ENCODE measurements at places on chromosomes 16 and 17.
A peak's percentile ranks its signal among the peaks of the same experiment; 100 is the strongest.

- DNase-seq, result no peak
These were observed 32.5 kb downstream of the NMT1 start for GRCh38 chr17:45093444-45094110.

DNA sequence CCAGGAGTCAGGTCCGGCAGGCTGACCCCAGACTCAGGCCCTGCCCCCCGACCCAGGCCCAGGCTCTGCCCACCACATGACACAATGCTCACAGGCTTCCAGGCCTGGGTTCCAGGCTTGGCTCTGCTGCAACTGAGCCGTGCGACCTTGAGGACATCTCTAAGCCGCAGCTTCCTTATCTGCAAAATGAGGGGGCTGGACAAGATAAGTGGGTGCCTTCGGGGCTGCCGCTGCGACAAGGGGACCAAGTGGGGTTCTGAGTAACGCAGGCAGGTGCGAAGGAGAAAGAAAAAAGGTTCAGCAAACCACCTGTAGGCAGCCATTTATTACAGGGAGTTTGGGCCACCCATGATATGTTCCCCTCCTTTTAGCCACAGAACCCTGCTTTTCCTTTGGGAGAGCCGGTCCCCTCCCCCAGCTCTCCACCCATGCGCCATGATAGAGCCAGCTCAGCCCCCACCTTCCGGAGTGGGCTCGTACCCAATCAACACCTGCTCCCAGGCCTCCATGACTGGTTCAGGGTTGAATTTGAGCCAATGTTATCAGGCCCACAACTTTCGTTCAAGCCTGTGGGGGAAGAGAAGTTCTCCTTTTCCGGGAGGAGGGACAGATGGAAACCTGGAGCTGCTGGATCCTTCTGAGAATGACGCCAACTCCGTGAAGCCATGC lies 38.2 kb downstream of the RTN4RL1 start:
- DNase-seq, result no peak

GRCh38 chr16:23597003-23597756 lies 1.1 kb upstream of the NDUFAB1 start:
- peak; percentile 3 for DNase-seq

DNA sequence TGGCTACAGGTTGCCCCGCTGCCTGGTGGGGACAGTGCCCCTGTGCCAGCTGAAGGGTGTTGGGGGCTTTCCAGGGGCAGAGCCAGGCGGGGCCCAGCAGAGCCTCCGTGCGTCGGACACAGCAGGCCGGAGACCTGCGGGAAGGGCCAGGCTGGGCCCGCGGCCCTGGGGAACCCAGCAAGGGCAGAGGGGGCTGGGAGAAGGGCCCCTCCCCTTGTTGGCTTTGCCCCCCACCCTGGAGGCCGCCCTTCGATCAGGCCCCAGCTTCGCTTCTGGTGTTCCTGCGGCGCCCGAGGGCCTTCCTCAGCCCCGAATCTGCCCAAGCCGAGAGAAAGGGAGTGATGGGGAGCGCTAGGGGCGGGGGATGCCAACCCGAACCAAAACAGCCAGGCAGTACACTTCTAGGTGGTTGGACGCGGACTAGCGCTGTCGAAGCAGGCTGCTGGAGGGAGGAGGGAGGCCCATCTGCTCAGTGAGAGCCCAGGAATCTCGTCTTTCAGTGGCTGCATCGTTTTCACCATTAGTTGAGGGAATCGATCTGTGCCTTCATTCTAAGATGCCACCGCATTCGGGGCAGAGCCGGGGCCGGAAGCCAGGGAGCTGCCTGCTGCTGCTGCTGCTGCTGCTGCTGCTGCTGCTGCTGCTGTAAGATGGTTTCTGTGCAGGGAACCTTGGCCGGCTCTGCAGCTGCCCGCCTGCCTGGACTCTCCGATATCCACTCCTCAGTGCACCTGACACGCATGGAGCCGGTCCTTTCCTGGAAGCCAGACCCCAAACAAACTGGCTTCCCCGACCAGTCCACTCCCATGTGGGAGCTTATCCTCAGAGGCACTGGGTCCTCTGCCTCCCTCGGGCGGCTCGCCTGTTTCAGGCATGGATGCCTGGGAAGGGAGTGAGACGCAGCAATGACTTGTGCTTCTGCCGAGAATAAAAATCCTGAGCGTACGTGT lies 1.7 kb downstream of the JPH3 start:
- no peak for DNase-seq

GRCh38 chr17:45942284-45942683 lies 47.9 kb downstream of the MAPT start:
- no peak for DNase-seq

GRCh38 chr17:70298929-70299531 lies 129.7 kb downstream of the KCNJ2 start:
- DNase-seq, result no peak

- no peak for DNase-seq
These were observed 771.7 kb downstream of the KCNJ18 start for GRCh38 chr17:22464041-22464440.

DNA sequence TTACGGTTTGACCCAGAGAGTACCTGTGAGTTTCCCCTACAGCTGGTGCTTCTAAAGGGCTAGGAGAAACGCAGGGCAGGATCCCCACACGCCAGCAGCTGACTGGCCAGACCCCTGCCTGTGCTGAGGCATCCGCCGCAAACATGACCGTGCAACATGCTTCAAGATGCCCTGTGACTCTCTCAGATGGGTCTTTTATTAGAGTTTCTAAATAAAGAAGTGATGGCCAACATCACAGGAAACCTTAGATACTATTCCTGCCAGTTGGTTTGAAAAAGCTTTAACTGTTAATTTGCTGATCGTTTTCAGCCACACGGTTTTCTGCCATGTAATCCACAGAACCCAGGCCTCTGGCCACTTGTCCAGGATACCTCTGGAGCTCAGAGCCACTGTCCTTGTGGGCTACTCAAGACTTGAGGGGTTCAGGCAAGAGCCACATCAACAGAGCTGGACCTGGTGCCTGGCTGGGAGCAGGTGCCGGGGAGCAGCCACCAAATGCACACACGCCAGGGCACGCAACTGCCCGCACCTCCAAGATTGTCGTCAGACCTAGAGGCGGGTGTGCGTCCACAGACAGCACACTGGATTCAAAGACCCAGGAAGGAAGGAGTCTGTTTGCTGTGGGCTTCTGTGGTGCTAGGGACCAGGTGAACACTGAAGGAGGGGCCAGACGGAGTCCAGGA lies 118.4 kb downstream of the ZNF778 start:
- DNase-seq, result no peak

GRCh38 chr17:61201211-61201610 lies 198.4 kb upstream of the TBX2 start:
- no peak for DNase-seq

- no peak for DNase-seq
These were observed 102.2 kb downstream of the HIC1 start for GRCh38 chr17:2157081-2157480.

DNA sequence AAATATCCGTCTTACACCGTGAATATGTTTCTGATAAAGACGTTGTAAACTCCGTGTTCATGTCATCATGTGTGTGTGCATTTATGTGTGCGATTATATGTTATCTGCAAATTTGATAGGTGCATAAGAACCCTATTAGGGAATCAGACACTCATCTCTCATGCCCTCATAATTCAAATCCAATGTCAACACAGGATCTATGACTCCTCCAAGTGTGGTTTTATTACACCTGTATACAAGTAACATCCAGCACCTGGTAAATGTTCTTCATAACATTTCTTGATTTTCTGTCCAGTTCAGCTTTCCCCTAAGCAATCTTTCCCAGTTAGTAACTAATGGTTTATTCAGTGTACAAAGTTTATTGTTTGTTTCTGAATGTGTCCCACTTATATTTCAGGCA lies 681.9 kb downstream of the CDH11 start:
- DNase-seq, result no peak

- no peak for DNase-seq
These were observed 69.8 kb downstream of the NXN start for GRCh38 chr17:909642-910323.

- DNase-seq, result no peak
These were observed 311.4 kb downstream of the SEC14L1 start for GRCh38 chr17:77451894-77452852.

DNA sequence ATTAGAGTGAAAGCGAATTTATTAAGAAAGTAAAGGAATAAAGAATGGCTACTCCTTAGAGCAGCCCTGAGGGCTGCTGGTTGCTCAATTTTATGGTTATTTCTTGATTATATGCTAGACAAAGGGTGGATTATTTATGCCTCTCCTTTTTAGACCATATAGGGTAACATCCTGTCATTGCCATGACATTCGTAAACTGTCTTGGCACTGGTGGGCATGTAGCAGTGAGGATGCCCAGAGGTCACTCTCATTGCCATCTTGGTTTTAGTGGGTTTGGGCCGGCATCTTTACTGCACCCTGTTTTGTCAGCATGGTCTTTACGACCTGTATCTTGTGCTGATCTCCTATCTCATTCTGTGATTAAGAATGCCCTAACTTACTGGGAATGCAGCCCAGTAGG lies 58.2 kb downstream of the TANC2 start:
- DNase-seq, result no peak

- DNase-seq, result no peak
These were observed 968 bp downstream of the RIPOR1 start for GRCh38 chr16:67529582-67530012.

DNA sequence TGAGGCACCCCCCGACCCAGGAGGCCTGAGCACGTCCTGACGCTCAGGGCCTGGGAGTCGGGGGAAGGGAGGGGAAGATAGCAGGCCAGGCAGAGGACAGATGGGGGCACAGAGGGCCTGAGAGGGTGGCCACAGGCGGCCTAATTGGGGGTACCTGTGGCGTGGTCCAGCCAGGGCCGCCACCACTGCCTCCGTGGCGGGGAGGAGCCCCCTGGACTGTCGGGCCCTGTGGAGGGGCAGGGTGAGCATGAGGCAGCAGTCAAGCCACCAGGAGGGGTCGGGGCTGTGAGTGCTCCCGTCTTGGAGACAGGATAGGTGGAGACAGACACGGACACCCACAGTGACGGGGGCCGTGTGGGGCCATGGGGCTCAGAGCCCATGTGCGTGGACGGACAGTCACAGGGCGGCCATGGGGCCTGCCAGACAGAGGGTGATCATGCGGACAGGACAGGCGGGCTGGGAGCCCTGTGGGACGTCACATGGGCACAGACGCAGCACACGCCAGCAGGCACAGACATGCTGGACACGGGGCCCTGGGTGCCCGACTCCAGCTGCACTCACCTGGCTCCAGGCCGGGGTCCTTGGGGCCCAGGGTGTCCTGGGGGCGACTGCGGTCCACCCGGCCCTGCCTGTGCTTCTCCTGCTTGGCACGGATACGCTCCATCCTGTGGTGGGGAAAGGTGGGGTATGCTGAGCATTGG lies 18.7 kb downstream of the CTU2 start:
- no peak for DNase-seq

DNA sequence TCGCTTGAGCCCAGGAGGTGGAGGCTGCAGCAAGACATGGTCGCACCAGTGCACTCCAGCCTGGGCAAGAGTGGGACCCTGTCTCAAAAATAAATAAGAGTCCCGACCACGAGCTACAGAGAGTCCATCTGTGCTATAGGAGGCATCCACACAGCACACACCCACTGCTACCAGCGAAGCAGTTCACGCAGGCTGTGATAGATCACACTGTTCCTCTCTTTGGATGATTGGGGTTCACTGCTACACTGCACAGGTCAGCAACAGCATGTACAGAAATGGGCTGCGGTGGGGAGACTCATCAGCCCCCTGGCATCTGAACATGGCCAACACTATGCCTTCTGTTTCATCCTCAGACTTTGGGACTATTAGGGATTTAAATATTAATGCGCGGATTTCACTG lies 33.8 kb downstream of the PMM2 start:
- DNase-seq, result no peak

DNA sequence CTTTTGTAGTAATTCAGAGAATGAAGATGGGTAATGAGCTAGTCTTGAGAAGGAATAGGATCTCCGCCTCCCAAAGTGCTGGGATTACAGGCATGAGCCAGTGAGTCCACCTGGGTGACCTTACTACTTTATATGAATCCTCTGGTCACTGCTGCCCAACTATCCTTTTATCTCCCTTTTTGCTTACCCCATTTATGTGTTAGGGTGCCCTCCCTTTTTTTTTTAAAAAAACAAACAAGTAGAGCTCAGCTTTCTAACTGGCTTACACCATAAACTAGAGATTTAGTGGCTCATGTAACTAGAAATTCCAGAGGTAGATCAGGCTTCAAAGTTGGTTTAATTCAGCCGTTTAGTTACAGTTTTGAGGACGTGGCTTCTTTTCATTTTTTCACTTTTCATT lies 15.6 kb downstream of the USP10 start:
- no peak for DNase-seq

- no peak for DNase-seq
These were observed 27.4 kb upstream of the ADGRG1 start for GRCh38 chr16:57600952-57601580.

GRCh38 chr17:76241204-76241538 lies 878 bp upstream of the RNF157 start:
- no peak for DNase-seq

- no peak for DNase-seq
These were observed 23.8 kb upstream of the CRYM start for GRCh38 chr16:21301895-21302291.

- DNase-seq, result no peak
These were observed 1140.2 kb downstream of the CDH11 start for GRCh38 chr16:63981639-63982038.

DNA sequence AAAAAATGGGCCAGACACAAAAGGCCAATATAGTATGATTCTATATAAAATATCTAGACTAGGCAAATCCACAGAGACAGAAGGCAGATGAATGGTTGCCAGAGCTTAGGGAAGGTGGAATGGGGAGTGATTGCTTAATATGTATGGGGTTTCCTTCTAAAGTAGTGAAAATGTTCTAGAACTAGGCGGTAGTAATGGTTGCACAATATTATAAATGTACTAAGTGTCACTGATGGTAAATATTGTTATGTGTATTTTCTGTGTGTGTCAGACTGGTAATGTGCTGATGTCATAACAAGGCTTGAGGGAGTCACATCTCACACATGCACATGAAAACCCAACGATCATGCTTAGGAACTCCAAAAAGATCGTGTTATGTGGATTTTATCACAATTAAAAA lies 106.9 kb upstream of the SIAH1 start:
- no peak for DNase-seq

DNA sequence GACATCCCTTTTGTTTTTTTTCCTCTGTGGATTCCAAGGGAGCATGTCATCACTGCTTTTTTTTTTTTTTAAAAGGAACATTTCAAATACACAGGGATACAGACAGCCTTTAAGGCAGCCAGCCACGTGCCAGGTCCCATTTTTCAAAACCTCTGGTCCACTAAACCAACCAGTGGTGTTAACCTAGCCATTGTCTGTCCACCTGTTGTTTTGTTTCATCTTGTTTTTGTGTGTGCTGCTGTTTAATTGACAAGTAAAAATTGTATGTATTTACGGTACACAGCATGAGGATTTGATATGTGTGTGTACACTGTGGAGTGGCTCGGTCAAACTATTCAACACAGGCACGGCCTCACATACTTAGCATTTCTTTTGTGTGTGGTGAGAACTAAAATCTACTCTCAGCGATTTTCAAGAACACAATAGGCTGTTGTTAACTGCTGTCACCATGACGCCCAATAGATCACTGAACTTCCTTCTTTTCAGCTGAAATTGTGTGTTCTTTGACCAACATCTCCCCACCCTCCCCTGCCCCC lies 19.2 kb downstream of the TMEM114 start:
- DNase-seq, result no peak

All from stimulated activated naive CD4-positive, alpha-beta T cell treated with Interleukin-2 at 50 U/mL for 16 hours (primary cell).